ENCODE measurements at places on chromosomes 7 and 10.

GRCh38 chr10:80204677-80205476 is 460 bp downstream of the ANXA11 start:
- DNase-seq, result no peak

DNA sequence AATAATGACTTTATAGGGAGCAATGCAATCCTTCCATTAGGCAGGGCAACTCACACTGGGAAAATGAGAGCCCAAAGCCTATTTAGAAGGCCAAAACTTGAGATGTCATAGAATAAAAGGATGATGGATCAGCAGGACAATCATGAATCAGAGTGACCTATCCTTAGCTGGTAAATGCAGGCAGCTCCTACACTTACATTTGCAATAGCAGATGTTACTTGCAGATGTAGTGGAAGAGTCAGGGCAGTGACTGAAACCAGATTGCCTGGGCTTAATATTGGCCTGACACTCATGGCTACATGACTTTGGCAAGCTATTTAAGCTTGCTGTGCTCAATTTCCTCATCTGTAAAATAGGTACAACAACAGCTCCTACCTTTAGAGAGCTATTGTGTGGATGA is 98.7 kb downstream of the PRTFDC1 start:
- DNase-seq, result no peak

DNA sequence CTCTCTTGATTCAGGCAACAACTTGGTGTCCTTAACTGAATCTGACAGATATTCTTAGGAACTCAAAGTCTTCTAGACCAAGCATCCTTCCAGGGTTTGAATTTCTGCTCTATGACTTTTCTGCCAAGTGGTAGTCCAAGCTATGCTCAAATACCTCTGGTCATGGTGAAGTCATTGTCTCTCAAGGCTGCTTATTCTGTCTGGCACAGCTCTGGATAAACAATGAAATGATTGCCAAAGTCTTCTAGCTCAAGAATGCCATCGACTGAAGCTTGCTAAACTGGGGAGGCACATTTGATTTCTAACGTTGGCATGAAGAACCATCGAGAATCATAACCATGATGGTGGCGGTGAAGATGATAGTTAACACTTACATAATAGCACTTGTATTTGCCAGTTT is 116.2 kb upstream of the MKX start:
- DNase-seq, result no peak

- DNase-seq, result peak; percentile 27
Observed at GRCh38 chr7:75915416-75916156, 631 bp downstream of the POR start.

Data from Ammon's horn (tissue), 1 donor.